Activated B cell treated with CpG ODN at 0.5 μM for 24 hours (primary cell): ENCODE measurements at places on chromosomes 2 and 18. TPM values are rescaled to one million over a fixed set of nuclear protein-coding genes. Genes with fewer than 3 reads are reported as not detected.

The PAX3 gene
- not detected in 2 replicates for total RNA-seq

The CROCC2 gene
- not detected in 2 replicates for total RNA-seq

The CRACDL gene
- total RNA-seq = not detected in 2 replicates

The GAL3ST2 gene
- total RNA-seq = 0.15 TPM in 1 of 2 replicates, not detected in the other

The NETO1 gene
- 9.1 and 10.1 TPM in 2 replicates for total RNA-seq

The MYOM1 gene
- total RNA-seq = 4.1 and 4.9 TPM in 2 replicates

The MOGAT1 gene
- total RNA-seq = not detected in 2 replicates

The RETSAT gene
- total RNA-seq = 16.9 and 17.1 TPM in 2 replicates

The ZSWIM2 gene
- total RNA-seq = not detected in 2 replicates

The REG1B gene
- not detected in 2 replicates for total RNA-seq

The DSC3 gene
- total RNA-seq = not detected in 2 replicates

The SLC16A14 gene
- 2.9 and 3.7 TPM in 2 replicates for total RNA-seq

The C2orf76 gene
- 10.0 and 11.0 TPM in 2 replicates for total RNA-seq

The NEB gene
- total RNA-seq = 1.2 and 2.0 TPM in 2 replicates

The LYG2 gene
- not detected in 2 replicates for total RNA-seq

The SOX11 gene
- total RNA-seq = 0.05 TPM in 1 of 2 replicates, not detected in the other

The MAB21L4 gene
- total RNA-seq = not detected in 2 replicates

The RFX8 gene
- total RNA-seq = not detected in 2 replicates

The PARD3B gene
- not detected in 2 replicates for total RNA-seq

The HNMT gene
- not detected in 2 replicates for total RNA-seq

The C18orf54 gene
- 1.9 TPM in 2 replicates for total RNA-seq

The ALMS1 gene
- 17.8 and 20.1 TPM in 2 replicates for total RNA-seq

The TMEM163 gene
- 4.4 and 6.0 TPM in 2 replicates for total RNA-seq

The ABCG5 gene
- not detected in 2 replicates for total RNA-seq

The KLF7 gene
- total RNA-seq = 31.7 and 35.8 TPM in 2 replicates

The MBD5 gene
- total RNA-seq = 48.5 and 55.7 TPM in 2 replicates

The DNAJC5G gene
- not detected in 2 replicates for total RNA-seq

The SRSF7 gene
- 247 and 254 TPM in 2 replicates for total RNA-seq

The HOXD3 gene
- not detected in 2 replicates for total RNA-seq

The IL1RL1 gene
- not detected in 2 replicates for total RNA-seq

The UGT1A8 gene
- not detected in 2 replicates for total RNA-seq

The PREB gene
- 38.6 and 38.7 TPM in 2 replicates for total RNA-seq

The RPIA gene
- total RNA-seq = 34.9 and 35.9 TPM in 2 replicates

The ASNSD1 gene
- total RNA-seq = 27.5 and 31.1 TPM in 2 replicates

The SKOR2 gene
- not detected in 2 replicates for total RNA-seq

The CNDP1 gene
- 0.15 and 0.33 TPM in 2 replicates for total RNA-seq
